Pancreas (tissue), 10 donors: ENCODE measurements at places on chromosomes 6 and 20. TPM values are rescaled to one million over a fixed set of nuclear protein-coding genes. Genes with fewer than 3 reads are reported as not detected.

The GPR63 gene
- 1.2 TPM for total RNA-seq

The ZSCAN23 gene
- 0.75 TPM for total RNA-seq

The DOK5 gene
- 1.2 TPM for total RNA-seq

The TNNC2 gene
- not detected for total RNA-seq

The SYNDIG1 gene
- 0.22 TPM for total RNA-seq

The RAB23 gene
- total RNA-seq = 1.1 TPM

The HCK gene
- 3.2 TPM for total RNA-seq

The ZNF76 gene
- 16.0 TPM for total RNA-seq

The LRRC1 gene
- total RNA-seq = 5.6 TPM

The SDCBP2 gene
- total RNA-seq = 12.0 TPM

The CDH4 gene
- total RNA-seq = 1.2 TPM

The DEFB132 gene
- not detected for total RNA-seq

The SYCP2 gene
- total RNA-seq = 4.7 TPM

The ECT2L gene
- not detected for total RNA-seq
